Thyroid gland (tissue), 4 donors: ENCODE measurements at places on chromosomes 7 and 10. TPM values are rescaled to one million over a fixed set of nuclear protein-coding genes. Genes with fewer than 3 reads are reported as not detected.

Gene FRAT2
- 22.1 TPM for total RNA-seq

Gene ACSM6
- 0.54 TPM for total RNA-seq

Gene TAF3
- total RNA-seq = 6.7 TPM

Gene GOLGA7B
- total RNA-seq = under 0.01 TPM
